ENCODE measurements at places on chromosomes 6 and 20.

DNA sequence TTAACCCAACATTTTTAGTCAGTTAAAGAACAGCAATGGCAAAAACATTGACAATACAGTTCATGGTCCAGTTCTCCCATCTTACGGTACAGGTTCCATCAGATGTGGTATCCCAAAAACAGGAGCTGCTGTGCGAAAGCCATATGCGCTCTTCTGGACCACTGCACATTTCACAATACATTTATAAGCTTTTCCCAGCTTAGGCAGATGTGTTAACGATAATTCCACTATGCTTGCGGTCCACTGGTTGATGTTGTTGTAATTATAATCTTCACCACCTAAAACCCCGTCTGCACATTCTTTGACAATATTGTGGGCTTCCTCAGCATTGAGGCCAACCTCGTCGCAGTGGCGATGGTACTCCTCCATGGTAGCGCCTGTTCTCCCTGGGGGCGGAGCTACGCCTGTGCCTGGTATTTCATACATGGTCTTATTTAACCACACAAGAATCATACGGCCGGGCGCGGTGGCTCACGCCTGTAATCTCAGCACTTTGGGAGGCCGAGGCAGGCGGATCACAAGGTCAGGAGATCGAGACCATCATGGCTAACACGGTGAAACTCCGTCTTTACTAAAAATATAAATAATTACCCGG, 52.0 kb downstream of the BFSP1 start:
- no peak for DNase-seq

DNA sequence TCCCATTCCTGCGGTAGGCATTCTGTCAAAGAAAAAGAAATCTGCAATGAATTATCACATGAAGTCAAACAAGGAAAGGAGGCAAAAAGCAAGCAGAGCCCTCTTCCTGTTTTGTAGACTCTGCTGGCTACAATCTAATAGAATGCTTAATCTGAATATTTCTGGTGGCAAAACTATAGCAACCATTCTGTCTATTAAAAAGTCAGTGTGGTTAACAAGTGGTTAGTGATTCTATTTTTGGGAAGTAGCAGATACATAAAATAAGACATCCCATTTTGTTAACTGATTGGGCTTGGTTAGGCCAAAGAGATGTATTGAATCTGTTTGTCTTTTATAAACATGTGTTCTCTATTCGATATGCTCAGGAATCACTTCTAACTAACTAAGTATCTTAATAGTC, 442.3 kb downstream of the CDC5L start:
- no peak for DNase-seq

GRCh38 chr20:47355489-47356219, 845 bp downstream of the ZMYND8 start:
- DNase-seq: no peak

- no peak for DNase-seq
These were observed 34.7 kb downstream of the FILIP1 start for GRCh38 chr6:75458895-75459294.

DNA sequence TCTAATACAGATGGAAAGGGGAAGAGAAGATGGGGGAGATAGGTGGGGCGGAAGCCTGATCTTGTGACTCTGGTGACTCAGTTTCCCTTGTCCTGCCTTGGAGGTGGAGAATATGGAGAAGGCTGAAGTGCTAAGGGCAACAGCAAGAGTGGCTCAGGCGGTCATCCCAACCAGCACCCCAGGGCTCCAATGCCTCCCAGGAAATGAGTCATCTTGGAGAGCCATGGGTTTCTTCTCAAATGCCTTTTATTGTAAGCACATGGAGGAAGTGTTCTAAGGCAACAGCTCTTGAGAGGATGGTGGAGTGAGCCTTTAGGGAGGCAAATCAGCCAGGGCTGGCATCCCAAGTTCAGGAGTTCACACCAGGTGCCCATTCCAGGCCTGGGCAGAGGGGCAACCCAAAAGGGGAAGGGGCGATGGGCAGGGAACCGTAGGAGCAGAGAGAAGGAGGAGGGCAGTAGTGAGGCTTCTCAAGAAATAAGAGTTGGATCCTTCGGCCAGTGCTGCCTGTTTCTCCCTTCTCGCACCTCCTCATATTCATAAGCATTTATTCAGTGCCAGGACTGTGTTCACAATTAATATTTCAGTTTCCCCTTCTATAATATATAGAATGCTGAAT, 13.2 kb upstream of the AHCY start:
- DNase-seq: no peak

GRCh38 chr6:75893776-75894152, 144.7 kb downstream of the MYO6 start:
- DNase-seq: no peak

- DNase-seq: no peak
These were observed 63.9 kb upstream of the MPC1 start for GRCh38 chr6:166446567-166447065.

GRCh38 chr6:38671885-38672467, 31.0 kb downstream of the GLO1 start:
- no peak for DNase-seq

- no peak for DNase-seq
These were observed 11.2 kb downstream of the NKX2-4 start for GRCh38 chr20:21386111-21386510.

- DNase-seq: no peak
These were observed 5.5 kb downstream of the RAB44 start for GRCh38 chr6:36703081-36703606.

- no peak for DNase-seq
These were observed 176.4 kb downstream of the ADGB start for GRCh38 chr6:146775220-146775619.

- no peak for DNase-seq
These were observed 2.1 kb downstream of the SERAC1 start for GRCh38 chr6:158165919-158166416.

DNA sequence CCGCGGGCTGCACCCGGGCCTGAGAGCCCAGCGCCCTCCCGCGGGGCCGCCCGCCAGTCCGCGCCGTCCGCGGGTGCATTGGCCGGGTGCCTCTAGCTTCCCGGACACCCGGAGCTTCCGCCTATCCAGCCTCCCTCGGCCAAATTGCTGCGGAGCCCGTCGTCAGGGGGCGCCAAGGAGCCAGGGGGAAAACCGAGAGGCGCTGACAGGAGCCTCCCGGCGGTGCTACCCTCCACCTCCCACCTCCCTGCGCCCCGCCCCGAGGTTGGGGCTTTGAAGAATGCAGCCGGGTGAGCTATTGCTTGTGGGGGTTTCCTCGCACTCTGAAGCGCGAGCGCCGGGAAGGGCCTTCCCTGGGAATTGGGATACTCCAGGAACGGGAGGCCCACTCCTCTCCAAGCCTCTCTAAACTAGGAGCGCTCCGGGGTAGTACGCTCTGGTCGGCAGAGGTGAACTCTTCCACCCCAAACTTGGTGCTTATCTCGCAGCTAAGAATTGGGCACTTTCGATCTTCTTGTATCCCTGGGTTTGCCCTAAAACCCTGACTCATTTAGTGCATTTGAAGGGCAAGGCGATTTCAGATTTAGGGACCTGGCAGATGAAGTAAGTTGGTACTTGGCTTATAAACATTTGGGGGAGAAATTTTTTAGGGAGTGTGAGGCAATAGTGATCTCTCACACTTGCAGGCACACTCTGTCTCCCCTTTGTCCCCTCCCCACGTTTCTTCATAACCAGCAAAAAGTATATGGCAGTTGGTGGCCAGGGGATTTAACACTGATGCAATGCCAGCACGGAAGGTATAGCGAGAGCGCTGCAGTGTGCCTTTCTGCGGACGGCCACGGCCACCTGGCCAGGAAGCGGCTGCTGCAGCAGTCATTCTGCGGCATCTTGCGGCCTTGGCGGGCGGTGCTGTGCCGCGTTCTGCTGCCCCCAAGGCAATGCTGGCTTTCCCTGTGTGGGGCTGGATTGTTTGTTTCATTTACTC, 556 bp downstream of the BEND6 start:
- DNase-seq: no peak

GRCh38 chr6:4928426-4928825, 75.4 kb downstream of the RPP40 start:
- no peak for DNase-seq

GRCh38 chr6:169981568-169981967, 230.1 kb downstream of the ERMARD start:
- no peak for DNase-seq

DNA sequence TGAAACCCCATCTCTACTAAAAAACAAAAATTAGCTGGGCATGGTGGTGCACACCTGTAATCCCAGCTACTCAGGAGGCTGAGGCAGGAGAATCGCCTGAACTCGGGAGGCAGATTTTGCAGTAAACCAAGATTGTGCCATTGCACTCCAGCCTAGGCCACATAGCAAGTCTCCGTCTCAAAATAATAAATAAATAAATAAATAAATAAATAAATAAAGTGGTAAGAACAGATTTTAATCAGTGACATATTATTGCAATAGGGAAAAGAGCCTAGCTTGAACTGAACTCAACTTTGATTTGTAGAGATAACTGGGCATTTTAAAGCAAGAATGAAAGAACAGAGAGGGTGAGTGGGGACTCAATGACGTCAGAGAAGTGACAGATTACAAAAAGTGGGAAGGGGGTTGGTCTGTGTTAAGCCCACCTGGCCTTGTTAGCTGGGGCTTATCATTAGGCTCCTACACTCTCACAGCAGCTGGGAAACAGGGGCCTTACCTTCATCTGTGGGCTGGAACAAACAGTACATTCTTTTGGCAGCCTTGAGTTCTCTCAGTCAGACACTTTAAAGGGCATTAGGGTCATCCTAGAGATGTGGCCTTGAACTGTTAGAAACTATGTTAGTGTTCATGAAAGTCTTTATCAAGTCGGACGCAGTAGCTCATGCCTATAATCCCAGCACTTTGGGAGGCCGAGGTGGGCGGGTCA, 24.5 kb upstream of the KIFC1 start:
- no peak for DNase-seq

GRCh38 chr6:54107470-54108090, 3.7 kb upstream of the MLIP start:
- DNase-seq: no peak

DNA sequence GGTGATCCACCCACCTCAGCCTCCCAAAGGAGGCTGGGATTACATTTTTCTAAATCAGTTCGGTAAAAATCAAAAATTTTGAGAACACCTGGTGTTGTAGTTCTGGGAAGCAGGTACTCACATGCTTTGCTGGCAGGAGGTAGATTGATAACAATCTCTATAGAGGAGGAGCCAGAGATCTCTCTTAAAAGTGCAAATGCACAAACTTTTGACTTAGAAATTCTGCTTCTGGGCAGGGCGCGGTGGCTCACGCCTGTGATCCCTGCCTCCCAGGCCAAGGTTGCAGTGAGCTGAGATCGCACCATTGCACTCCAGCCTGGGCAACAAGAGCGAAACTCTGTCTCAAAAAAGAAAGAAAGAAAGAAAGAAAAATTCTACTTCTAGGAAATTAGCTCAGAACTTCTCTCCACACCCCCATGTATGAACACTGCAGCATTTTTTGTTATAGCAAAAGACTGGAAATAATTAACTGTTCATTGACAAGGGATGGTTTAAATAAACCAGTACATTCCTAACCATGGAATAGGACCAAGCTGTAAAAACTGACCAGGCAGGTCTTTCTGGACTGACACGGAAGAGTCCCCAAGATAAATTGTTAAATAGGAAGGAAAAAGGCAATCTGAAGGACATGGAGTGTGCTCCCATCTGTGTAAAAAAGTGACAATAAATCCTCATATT, 14.4 kb upstream of the TRIB3 start:
- DNase-seq: no peak

- no peak for DNase-seq
These were observed 79.7 kb downstream of the JARID2 start for GRCh38 chr6:15325540-15325955.

DNA sequence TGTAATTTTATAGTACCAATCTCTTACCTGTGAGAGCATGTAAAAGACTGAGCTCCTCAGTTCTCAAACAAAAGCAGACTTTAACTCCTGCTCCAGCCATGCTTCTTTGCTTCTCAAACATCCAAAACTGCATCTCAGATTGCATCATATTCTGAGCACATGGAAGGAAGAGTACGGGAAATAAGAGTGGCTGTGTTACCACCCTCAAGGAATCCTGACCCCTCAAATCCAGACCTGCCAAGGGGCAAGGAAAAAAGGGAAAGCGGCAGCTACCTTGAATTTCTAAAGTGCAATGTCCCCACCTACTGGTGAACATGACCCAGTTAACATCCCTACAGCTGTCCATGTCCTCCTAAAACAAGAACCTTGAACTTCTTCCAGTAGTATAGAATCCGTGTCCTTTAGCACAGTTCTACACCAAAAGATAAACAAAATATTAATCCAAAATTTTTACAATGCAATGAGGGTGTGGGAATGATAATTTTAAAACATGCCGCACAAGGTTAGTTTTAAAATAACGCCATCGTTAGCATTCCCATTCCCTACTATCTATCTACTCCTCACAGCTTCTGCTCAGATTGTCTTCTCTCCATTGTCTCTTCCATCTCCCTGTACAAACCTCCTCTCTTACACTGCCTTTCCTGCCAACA, 34.1 kb upstream of the HLA-DQB1 start:
- peak; percentile 3 for DNase-seq

- DNase-seq: no peak
These were observed 116.1 kb upstream of the CCN2 start for GRCh38 chr6:132067286-132067685.

DNA sequence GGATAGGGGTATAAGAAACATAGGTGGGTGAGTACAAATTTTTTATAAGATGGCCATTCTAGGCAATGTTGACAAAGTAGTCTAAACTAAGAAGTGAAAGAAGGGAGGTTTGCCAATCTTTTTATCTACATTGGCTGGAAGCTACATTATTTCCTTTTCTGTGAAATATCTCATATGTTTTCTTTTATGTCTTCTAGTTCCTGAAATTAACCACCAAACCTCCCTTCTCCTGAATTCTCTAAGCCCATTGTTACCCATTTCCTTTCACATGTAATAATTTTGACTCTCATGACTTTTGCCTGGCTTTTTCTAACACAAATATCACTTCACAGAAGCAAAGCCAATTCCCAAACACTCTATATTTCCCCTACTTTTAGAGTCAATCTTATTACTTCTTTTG, 496.2 kb upstream of the JAG1 start:
- no peak for DNase-seq

DNA sequence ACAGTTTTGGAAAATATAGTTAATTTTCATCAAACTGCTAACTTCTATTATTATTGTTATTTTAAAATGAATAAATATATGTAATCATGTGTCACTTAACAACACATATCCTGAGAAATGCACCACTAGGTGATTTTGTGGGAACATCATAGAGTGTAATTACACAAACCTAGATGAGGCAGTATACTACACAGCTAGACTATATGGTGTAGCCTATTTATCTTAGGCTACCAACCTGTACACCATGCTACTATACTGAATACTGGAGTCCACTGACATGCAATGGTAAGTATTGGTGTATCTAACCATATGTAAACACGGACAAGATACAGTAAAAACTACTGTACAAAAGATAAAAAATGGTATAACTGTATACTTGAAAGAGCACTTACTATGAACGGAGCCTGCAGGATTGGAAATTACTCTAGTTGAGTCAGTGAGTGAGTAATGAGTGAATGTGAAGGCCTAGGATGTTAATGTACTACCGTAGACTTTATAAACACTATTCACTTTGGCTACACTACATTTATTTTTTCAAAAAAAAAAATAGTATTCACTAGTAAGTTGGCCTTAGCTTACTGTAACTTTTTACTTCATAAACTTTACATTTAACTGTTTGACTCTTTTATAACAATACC, 72.4 kb downstream of the ASCC3 start:
- no peak for DNase-seq

GRCh38 chr6:143163621-143164020, 102.9 kb downstream of the AIG1 start:
- no peak for DNase-seq

GRCh38 chr6:55058682-55059081, 115.6 kb upstream of the HCRTR2 start:
- DNase-seq: no peak

- DNase-seq: no peak
These were observed 12.5 kb upstream of the THBD start for GRCh38 chr20:23061734-23062561.

- DNase-seq: no peak
These were observed 7.2 kb downstream of the HLA-G start for GRCh38 chr6:29834564-29835436.

All from activated CD8-positive, alpha-beta memory T cell treated with anti-CD3 and anti-CD28 coated beads for 1 hour (primary cell).